ENCODE measurements at places on chromosomes 5 and 9.

- no peak for DNase-seq
Measured at GRCh38 chr9:22512495-22512894, 65.9 kb downstream of the DMRTA1 start.

GRCh38 chr5:96455789-96456188, 22.7 kb upstream of the PCSK1 start:
- DNase-seq: no peak

GRCh38 chr5:52743529-52743928, 44.2 kb upstream of the ITGA1 start:
- DNase-seq: peak; percentile 26

DNA sequence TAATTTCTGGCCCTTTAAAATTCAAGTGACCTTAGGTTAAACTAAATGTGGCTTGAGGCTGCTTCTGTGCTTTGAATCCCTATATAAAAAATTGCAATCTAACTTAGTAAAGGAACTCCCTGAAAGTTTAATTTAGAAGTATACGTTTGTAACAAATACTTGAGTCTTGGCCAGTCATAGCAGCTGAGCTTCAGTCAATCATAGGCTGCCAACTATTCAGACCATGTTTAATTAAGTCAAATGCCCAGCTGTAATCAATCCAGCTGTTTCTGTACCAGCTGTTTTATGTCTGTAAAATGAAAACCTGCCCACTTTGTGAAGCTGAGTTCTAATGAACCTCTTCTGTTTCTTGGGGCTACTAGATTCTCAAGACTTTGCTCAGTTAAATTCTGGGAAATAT, 760.1 kb downstream of the MAT2B start:
- no peak for DNase-seq

GRCh38 chr5:40089269-40089668, 590.4 kb upstream of the PTGER4 start:
- no peak for DNase-seq

- DNase-seq: no peak
Measured at GRCh38 chr5:1547655-1548054, 23.9 kb upstream of the LPCAT1 start.

DNA sequence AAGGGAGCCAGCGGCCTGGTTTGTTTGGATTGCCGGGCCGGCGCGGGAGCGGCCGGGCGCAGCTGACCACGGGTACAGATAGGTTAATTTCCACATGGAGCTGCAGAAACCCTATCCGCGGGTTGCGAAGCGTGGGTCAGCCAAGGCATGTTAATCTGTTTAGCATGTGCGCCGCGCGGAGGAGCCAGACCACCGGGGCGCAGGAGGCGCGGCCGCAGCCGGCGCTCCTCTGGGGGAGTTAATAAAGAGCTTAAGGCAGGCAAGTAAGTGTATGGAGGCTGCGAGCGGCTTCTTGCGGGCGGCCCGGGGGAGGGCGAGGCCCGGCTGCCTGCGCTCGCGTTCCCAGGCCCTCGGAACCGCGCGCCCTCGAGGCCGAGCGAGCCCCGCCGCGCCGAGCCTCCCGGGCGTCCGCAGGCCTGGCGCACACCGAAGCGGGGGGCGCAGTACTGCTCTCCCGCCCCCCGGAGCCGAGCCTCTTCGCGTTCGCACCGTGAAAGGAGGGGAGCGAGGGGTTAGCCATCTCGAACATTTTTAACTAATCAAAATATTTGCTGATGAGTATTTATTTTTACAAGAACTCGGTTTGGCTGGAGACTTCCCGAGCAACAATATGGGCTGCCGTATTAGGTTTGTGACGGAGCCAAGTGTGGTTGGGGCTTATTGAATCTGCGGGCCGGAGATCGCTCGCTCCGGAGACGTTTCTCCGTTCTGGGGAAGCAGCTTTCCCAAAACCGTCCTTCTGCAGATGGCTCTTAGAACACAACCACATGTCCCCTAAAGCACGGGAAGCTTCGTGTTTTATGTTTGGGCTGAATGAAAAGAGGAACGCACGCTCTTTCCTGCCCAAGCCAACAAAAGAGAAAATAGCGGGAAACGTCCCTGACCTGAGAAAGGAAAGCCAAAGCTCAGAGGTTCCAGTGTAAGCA, 28.8 kb downstream of the FOXD1 start:
- no peak for DNase-seq

DNA sequence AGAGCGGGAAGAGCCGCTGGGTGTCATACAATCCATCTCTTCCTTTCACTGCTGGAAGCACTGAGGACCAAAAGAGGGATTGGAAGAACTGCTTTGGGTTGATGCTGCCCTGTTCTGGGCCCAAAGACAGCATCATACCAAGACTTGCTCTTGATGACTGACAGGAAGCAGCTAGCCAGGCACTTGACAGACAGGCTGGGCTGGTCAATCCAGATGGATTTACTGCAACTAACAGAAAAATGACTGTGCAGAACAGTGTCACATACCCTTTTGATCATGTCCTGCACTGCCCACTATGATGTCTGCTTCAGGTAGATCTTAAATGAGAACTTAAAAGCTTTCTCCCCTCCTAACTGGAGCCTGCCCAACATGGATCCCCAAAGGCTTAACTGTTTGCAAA, 157.6 kb downstream of the CRB2 start:
- no peak for DNase-seq

DNA sequence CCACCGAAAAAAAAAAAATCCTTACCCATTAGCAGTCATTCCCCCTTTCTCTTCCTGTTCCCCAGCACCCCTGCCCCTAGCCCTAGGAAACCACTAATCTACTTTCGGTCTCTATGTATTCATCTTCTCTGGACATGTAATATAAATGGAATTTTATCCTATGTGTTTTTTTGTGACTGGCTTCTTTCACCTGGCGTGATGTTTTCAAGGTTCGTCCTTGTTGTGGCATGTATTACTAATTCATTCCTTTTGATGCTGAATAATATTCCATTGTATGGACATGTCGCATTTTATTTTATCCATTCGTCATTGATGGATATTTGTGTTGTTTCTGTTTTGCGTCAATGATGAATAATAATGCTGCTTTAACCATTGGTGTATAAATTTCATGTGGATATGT, 42.8 kb upstream of the SH3GL2 start:
- no peak for DNase-seq

DNA sequence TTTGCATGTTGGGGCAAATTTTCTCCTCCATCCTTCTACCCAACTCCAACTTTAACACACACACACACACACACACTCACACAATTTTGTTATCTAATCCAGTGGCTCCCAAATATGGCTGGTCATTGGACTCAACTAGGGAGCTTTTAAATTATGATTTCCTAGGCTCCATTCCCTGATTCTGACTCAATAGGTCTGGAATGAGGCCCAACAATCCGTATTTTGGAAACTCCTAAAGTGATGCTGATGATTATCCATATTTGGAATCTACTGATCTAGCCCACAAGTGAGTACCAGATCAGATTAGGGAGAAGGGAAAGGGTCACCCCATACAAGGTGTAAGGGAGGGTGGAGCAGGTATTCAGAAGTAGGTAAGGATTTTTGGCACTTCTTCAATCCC, 309.7 kb downstream of the TLE1 start:
- DNase-seq: no peak

DNA sequence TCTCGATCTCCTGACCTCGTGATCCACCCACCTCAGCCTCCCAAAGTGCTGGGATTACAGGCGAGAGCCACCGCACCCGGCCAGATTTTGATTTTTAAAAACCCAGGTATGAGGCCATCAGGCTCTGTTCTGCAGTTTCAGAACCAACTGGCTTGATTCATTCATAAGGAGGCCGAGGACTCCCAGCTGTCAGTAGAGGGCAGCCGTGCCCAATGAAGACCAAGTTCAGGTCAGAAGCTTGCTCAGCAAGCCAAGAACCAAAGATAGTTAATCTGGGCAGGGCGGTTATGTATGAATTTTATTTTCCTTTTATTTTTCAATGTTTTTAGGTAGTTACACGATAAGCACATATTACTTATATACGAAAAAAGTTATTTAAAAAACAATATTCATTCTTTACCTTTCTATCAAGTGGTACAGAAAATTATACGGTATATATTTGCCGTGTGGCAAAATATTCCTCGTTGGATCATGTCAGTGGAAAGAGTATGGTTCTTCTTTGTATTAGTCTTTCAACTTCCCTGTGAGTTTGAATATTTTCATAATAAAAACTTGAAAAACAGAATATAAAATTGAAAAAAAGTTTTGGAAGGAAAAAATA, 18.0 kb downstream of the MGAT1 start:
- DNase-seq: peak; percentile 73

DNA sequence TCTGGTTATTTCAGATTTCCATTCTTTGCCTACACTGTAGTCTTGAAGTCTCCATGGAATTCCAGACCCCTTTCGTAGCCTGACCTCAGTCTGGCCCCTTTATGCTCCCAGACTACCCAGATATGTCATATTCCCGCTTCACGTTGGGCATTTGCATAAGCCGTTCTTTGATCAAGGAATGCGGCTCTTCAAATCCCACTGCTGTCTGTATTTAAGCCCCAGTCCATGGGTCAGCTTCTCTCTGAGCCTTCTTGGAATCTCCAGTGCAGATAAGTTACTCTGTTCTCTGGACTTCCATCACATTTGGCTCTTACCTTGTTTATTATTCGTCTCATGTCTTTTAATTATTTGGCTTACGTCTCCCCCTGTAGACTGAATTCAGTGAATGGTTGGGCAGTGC, 97.4 kb downstream of the PARP8 start:
- no peak for DNase-seq

- no peak for DNase-seq
Measured at GRCh38 chr5:76086095-76086494, 2.9 kb downstream of the SV2C start.

- DNase-seq: peak; percentile 82
Measured at GRCh38 chr9:130451509-130452388, 7.0 kb downstream of the ASS1 start.

GRCh38 chr9:134785325-134786108, 95.1 kb upstream of the FCN2 start:
- DNase-seq: no peak

DNA sequence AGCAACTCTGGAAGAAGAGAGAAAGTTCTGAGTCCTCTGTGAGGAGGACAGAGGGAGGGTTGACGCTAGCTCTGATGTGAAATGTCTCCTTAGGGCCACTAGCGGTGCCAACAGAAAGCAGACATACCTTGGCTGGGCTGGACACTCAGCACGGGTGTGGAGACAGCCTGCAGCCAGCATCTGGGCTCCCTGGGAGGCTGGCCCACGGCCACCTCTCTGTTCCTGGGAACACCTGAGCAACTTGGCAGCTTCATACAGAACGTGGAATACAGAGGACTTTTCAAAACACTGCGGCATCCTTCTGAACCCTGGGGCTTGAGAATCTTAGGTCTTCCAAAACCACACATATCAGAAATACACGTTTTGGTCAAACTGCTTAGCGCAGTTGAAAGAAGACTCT, 269.1 kb downstream of the FSTL4 start:
- no peak for DNase-seq

Measured in kidney capillary endothelial cell (primary cell).